ENCODE measurements at places on chromosomes 1 and 21.

DNA sequence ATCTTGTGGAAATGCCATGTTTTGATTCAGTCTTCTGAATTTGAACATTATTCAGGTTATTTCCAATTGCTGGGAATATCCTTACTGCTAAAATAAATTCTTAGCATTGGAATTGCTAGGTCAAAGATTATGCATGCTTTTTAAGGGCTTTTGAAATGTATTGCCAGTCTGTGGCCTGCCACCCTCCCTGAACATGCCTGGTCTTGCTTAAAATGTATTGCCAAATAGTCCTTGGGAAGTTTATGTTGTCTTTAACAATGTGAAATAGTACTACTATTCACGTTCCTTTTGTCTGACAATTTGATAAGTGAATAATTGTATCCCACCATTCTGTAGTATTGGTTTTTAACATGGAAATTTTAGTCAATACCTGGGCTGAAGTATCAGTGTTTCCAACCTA lies 13.6 kb downstream of the TARDBP start:
- DNase-seq = no peak

DNA sequence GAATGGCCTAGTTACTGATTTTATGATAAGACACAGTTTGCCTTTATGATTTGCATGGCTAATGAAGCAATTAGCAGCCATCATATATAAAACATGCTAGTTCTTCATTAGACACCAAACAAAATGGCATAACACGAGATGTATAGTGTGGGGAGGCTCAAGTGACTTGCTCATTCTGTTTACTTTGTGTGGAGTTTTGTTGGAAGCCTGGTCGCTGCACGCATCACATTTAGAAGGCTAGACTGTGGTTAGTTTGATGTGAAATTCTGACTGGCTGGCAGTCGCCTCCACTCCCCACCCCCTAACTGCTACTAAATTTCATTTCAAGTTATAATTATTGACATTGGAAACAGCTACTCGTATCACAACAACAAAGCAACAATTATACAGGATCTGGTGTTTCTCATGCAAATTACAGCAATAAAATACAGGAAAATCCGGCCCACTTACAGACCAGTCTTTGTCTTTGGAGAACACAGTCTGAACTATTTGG lies 356.1 kb downstream of the LMO4 start:
- no peak for DNase-seq

- DNase-seq = no peak
Measured at GRCh38 chr21:41973861-41974751, 20.3 kb upstream of the C2CD2 start.

DNA sequence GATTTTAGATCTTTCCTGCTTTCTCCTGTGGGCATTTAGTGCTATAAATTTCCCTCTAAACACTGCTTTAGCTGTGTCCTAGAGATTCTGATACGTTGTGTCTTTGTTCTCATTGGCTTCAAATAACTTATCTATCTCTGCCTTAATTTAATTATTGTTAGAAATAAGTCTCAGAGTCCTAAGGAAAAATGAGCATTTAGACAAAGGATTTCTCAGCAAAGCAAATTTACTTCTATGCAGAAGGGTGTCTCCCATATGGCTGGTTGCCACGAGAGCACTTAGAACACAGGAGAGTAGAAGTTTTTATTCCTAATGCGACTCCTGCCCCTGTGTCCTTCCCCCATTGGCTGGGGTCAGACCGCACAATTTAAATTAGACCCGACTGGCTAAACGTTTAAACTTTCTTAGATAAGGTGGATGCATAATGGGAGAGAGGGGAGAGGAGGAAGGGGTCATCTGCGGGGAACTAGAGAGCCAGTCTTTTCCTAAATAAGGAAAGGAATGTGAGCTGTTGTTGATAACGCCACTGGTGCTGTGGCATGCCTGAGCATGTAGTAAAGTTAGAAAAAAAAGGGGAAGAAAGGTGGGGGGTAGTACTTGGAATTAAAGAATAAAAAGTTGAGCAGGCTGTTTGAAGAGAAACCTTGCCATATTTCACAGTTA lies 170.2 kb downstream of the DYRK1A start:
- no peak for DNase-seq

GRCh38 chr21:41843584-41843983 lies 35.6 kb downstream of the PRDM15 start:
- DNase-seq = no peak

GRCh38 chr1:182229921-182230491 lies 161.6 kb downstream of the GLUL start:
- DNase-seq = no peak

GRCh38 chr1:116988248-116988647 lies 13.3 kb upstream of the CD101 start:
- no peak for DNase-seq

GRCh38 chr1:234647758-234648157 lies 37.8 kb upstream of the IRF2BP2 start:
- no peak for DNase-seq

DNA sequence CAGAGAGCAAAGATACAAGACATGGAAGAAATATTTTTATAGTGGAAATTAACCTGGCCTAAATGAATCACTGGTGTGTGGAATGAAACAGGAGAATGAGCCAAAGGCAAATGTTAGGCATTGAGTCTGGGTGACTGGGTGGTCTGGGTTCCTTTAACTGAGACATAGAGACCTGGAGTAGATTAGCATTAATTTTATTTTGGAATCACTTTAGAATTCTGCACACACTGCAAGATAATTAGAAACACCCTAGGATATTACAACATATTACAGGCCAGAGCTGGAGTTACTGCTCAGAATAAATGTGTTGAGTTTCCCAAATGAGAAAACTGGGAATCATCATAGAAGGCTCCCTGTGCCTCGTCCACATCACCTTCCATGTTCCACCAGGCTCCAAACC lies 85.5 kb downstream of the PLPPR5 start:
- DNase-seq = no peak

DNA sequence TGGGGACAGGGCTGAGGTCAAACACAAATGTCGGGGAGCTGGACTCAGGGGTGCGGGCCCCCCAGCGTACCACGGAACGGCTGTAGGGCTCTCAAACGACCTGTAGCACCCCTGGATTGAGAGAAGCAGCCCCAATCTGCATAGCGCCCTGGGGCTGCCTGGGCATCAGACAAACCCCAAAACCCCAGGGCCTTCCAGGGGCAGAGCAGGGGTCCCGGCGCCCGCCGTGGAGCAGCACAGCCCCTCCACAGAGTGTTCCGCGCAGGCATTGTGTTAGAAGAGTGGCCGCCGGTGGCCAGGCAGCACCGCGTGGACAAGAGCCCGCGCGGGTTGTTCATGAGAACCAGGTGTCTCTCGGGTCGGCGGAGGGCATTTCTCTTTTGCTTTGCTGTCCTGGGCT lies 64.2 kb upstream of the ARHGEF16 start:
- DNase-seq = no peak

GRCh38 chr1:40751802-40752201 lies 31.8 kb upstream of the KCNQ4 start:
- DNase-seq = no peak

GRCh38 chr21:44727321-44727720 lies 15.9 kb upstream of the TSPEAR start:
- DNase-seq = no peak

Data from ovary (tissue), 10 donors.